ENCODE measurements at places on chromosomes 5 and 9.

GRCh38 chr5:65076251-65076869, 307.6 kb downstream of the CWC27 start:
- DNase-seq, result peak; percentile 33

GRCh38 chr9:113599646-113600022, 136.1 kb downstream of the RGS3 start:
- no peak for DNase-seq

- DNase-seq, result no peak
Observed at GRCh38 chr9:127192744-127193143, 70.3 kb upstream of the ANGPTL2 start.

GRCh38 chr9:99185934-99186333, 35.8 kb downstream of the ALG2 start:
- no peak for DNase-seq

DNA sequence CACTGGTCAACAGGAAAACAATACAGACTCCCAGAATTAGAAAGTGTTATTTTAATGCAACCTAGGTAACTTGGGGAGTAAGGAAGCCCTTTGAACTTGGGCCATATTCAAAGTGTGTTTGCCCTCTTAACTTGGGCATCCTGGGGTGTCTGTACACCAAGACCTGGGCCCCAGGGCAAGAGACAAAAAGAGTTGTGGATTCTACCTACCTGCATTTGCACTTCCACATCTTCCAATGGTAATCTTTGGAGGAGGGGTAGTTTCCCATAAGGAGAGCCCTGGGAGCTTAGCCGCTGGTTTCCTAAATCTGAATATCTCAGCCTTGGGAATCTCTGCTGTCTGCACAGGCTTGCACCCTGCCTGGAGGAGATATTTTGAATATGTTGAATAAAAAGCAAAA, 8.5 kb downstream of the WNT8A start:
- DNase-seq, result no peak

- no peak for DNase-seq
Observed at GRCh38 chr5:19179571-19179970, 808.4 kb downstream of the CDH18 start.

DNA sequence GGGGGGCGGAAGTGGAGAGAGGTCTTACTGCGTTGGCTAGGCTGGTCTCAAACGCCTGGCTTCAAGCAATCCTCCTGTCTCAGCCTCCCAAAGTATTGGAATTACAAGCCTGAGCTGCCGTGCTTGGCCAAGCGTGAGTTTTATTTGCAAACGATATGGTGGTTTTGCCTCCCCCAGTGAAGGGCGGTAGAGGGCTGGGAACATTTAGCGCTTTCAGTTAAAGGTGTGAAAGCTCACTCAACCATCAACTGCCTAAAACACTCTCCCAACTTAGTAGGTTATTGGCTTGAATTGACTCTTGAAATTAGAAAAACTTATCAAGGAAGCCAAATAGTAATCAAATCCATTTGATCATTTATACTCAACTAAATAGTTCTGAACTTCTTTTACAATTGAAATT, 156.3 kb downstream of the ESM1 start:
- DNase-seq, result no peak

DNA sequence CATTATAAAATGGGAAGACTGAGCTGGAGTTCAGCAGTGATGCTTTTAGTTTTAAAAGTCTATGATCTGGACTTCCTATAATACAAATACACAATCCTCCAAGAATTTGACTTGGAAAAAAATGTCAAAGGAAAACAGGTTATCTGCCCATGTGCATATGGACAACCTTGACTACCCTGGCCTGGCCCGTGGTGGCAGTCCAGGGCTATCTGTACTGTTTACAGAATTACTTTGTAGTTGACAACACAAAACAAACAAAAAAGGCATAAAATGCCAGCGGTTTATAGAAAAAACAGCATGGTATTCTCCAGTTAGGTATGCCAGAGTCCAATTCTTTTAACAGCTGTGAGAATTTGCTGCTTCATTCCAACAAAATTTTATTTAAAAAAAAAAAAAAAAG, 17.3 kb downstream of the MOCS2 start:
- no peak for DNase-seq

DNA sequence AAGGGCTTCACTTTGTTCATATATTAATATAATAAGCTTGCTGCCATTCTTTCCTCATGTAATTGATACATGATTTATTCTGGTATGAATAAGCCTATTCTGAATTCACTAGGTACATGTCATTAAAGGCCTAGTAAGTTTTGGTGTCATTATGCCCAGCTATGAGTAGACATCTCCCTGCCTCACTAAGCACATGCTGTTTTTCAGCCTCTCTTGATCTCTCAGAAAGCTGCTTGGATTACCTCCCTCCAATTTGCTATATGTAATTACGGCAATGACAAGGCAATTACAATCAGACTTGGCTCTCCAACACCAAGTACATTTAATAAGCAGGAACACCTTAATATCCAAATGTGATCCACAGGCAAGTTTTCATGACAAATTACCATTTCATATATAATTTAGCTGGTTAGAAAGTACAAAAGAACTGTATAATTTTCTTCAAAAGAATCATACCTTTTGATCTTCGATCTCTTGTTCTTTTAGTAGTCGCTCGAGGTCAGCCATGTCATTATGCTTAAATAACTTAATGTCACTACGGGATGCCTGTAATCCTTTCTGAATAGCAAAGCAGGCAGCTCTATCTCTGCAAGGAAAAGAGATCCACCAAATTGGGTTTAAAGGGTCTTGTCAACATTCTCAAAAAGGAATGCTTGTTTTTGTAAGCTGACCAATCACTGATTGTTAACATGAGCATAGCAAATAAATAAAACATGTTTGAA, 56.3 kb downstream of the SPTLC1 start:
- no peak for DNase-seq

DNA sequence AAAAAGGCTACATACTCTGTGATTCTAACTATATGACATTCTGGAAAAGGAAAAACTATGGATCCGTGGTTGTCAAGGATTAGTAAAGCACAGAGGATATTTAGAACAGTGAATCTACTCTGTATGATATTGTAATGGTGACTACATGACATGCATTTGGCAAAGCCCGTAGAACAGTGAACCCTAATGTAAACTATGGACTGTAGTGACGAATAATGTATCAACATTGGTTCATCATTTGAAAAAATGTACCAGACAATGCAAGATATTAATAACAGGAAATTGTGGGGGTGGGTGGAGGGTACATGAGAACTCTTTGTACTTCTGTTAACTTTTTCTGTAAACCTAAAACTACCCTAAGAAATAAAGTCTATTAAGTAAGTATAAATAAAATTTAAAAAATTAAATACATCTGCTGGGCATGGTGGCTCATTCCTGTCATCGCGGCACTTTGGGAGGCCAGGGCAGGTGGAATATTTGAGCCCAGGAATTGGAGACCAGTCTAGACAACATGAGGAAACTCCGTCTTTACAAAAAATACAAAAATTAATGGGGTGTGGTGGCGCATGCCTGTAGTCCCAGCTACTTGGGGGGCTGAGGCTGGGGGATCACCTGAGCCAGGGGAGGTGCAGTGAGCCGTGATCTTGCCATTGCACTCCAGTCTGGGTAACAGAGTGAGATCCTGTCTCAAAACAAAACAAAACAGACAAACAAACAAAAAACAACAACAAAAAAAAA, 101.7 kb upstream of the TBC1D2 start:
- no peak for DNase-seq

DNA sequence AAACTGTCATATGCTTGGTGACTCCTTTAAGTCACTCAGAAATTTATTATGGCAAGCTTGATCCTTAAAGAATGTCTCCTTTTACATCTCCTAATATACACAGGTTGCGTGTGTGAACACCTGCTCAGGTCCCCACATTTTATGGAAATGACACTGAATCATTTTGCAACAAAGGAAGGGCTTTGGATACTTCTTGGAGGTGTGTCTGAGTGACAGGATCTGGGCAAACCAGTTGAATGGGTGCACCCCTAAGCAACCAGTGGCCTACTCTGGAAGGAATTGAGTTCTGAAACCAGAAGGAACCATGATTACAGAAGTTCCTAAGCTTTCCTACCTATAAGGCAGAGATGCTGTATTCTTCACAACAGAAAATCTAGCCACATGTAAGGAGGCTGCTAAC, 483.9 kb upstream of the KLF4 start:
- no peak for DNase-seq

GRCh38 chr5:587403-587802, 24.7 kb upstream of the CEP72 start:
- no peak for DNase-seq

- DNase-seq, result no peak
Observed at GRCh38 chr9:104820336-104820735, 56.4 kb downstream of the NIPSNAP3B start.

DNA sequence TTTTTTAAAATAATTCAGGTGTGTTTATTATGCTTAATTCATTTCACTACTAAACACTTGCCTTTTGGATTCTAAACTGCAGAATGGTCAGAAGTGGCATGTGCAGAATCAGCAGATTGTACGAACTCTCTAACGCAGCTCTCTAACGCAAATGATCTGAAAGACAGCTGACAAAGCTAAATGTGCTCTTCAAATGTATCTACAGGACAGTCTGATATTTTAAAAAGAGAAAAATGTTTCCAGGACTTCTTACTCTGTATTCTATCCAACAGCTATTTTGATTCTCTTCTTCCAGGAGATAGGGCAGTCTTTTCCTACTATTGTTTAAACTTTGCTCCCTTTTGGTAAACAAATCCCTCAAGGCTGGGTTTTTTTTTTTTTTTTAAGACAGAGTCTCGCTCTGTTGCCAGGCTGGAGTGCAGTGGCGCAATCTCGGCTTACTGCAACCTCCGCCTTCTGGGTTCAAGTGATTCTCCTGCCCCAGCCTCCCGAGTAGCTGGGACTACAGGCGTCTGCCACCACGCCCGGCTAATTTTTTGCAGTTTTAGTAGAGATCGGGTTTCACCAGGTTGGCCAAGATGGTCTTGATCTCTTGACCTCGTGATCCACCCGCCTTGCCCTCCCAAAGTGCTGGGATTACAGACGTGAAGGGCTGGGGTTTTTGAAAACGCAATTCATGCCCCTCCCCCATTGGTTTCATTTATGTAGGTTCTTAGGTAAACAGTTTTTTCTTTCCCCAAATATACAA, 1.2 kb downstream of the NMRK1 start:
- DNase-seq, result no peak

DNA sequence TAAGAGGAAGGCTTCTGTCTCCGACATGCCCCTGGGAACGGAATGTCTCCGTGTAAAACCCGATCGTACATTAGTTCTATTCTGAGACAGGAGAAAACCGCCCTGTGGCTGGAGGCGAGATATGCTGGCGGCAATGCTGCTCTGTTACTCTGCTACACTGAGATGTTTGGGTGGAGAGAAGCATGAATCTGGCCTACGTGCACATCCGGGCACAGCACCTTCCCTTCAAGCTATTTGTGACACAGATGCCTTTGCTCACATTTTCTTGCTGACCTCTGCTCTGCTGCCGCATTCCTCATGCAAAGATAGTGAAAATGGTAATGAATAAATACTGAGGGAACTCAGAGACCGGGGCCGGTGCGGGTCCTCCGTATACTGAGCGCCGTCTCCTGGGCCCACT, 2.2 kb upstream of the DPP7 start:
- DNase-seq, result no peak

DNA sequence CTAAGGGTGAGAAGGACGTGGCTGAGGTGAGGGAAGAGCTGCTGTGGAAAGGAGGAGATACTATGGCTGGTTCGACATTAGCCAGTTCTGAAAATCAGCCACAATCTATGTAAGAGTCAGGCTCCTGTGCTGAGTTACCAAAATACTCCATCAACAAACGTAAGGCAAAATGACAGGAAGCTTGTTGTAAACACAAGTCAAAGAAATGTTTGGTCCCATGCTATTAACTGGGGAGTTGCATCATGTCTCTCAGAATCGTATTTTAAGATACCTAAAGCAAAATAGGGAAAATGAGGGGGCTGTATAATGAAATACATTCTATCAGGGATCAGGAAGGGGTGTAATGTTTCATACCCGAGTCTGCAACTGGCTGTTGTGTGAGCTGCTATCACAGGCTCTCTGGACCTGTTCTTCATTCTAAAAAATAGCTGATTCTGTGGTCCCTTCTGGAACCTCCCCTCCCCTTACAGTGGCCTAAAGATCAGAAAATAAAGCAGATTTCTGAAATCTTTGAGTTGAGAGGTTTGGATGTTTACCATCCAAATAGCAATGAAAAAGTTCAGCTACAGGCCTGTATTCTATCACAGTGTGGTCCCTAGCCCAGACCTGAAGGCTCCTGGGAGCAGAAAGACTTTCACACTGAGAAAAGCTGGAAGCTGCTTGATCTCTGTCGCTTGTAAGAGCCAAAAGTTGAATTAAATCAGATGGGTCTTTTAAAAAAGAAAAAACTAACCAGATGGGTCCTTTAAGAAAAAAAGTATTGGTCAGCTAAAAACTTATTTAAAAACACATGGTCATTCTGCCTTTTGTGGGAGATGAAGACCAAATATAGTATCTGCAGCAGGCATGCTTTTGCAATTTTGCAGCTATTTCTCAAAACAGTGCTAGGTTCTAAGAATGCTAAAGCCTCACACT, 97.8 kb upstream of the SMC5 start:
- no peak for DNase-seq

GRCh38 chr9:114090798-114091197, 8.3 kb downstream of the KIF12 start:
- no peak for DNase-seq

GRCh38 chr5:123001808-123002207, 34.7 kb downstream of the PPIC start:
- DNase-seq, result no peak

- DNase-seq, result no peak
Observed at GRCh38 chr5:33319841-33320240, 120.9 kb upstream of the TARS1 start.

- no peak for DNase-seq
Observed at GRCh38 chr5:176425138-176425537, 8.8 kb upstream of the CLTB start.

DNA sequence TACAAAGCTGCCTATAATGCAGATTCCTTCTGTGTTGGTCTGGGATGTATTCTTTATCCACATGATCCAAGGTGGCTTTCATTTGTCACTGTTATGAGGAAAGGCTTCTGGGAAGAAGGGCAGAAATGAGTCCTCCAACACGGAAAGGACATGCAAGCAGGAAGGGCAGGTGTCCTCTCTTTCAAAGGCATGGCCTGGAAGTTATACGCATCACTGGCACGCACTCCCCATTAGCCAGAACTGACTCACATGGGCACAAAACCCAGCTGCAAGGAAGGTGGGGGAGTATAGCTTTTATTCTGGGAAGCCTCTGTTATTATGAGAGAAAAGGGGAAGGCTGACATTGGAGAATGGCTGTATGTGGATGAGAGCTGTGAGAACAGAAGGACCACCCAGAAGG, 141.3 kb upstream of the ZNF618 start:
- no peak for DNase-seq

- DNase-seq, result no peak
Observed at GRCh38 chr9:126569036-126569435, 44.7 kb upstream of the LMX1B start.

- DNase-seq, result no peak
Observed at GRCh38 chr5:96036301-96036700, 74.7 kb upstream of the ELL2 start.

- DNase-seq, result no peak
Observed at GRCh38 chr5:124457101-124457500, 289.3 kb downstream of the ZNF608 start.

DNA sequence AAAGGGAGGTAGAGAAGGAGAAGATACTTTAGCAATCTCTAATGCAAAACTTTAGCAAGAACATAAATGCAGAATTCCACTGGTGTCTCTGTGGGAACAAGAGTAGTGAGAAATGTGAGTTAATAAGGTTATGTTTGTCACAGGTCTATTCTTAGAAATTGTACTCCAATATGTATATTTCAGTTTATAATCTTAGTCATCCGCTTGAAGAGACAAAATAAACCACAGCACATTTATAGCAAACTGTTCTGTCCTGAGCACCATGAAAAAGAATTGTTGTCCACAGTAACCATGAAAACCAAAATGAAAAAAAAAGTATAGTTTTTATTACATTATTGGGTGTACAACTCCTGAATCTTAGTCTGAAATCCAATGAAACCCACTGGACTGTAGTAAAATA, 93.6 kb upstream of the TSLP start:
- DNase-seq, result no peak
